ENCODE measurements at places on chromosomes 11 and 22.

GRCh38 chr11:46916286-46917108 lies 1.9 kb downstream of the LRP4 start:
- no peak for DNase-seq

DNA sequence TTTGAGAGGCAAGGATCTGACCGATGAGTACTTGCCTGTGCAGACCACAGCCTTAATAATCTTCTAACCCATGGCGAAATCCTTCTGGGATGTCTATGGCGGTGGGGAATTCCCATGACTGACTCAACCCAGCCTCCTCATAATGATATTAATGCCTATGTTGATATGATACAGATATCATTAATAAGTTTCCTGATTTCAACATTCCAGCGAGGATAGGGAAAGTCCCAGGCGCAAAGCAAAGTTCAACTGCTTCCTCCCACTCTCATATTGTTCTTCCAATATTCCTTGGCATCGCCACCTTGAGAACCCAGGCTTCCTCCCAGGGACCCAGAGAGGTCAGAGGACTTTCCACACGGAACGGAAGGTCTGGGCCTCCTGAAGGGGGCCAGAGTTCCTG lies 110.3 kb upstream of the TMEM45B start:
- DNase-seq = no peak

- no peak for DNase-seq
These were observed 968.1 kb downstream of the LRRC4C start for GRCh38 chr11:40491341-40491740.

GRCh38 chr11:60334005-60334620 lies 7.1 kb downstream of the MS4A6E start:
- DNase-seq = no peak

- DNase-seq = no peak
These were observed 8.6 kb upstream of the APOBEC3B start for GRCh38 chr22:38973289-38974169.

- no peak for DNase-seq
These were observed 28.4 kb upstream of the ACER3 start for GRCh38 chr11:76832361-76832760.

DNA sequence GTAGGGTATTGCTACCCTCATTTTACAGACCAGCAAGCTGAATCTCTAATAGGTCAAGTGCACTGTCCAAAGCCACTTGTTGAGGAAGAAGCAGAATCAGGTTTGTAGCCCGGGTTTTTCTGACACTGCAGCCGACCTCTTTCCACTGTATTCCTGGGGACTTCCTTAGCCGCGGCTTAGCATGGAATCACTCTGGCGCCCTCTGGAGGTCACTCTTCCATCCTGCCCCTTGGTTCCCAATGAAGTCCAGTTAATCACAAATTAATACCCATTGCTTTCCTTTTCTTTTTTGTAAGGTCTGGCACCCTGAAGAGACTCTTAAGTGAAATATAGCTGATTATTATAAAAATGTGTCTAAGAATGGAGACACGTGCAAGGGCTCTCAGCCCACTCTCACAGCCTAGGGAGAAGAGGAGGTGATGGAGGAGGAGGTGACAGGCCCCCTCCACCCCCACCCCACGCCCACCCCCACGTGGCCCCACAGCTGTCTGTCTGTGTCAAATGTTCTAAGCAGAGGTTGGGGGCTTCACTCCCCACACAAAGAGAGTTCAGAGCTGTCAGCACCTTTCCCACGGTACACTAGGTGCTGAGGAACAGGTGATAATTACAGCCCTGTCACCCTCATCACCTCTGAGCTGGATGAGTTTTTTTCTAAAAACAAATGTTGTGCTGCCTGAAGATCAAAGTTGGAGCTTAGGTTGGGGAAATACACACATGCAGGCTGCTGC lies 57.7 kb upstream of the DRD2 start:
- DNase-seq = peak; percentile 20

DNA sequence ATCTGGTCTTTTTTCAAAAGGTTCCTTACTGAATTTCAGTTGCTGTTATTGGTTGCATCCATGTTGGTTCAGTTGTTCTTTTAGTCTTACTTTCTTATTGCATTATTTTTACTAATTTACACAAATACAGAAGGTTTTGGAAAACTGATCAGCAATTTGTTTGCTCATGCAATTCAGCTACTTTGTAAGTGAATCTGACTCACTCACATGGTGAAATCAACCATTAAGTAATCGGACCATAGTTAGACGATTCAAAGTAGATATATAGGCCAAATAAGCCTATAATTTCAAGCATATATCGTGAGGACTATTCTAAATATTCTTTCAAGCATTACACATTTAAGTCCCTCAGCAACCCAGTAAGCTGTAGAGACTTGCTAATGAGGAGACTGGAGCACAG lies 41.7 kb downstream of the CCDC83 start:
- DNase-seq = no peak

DNA sequence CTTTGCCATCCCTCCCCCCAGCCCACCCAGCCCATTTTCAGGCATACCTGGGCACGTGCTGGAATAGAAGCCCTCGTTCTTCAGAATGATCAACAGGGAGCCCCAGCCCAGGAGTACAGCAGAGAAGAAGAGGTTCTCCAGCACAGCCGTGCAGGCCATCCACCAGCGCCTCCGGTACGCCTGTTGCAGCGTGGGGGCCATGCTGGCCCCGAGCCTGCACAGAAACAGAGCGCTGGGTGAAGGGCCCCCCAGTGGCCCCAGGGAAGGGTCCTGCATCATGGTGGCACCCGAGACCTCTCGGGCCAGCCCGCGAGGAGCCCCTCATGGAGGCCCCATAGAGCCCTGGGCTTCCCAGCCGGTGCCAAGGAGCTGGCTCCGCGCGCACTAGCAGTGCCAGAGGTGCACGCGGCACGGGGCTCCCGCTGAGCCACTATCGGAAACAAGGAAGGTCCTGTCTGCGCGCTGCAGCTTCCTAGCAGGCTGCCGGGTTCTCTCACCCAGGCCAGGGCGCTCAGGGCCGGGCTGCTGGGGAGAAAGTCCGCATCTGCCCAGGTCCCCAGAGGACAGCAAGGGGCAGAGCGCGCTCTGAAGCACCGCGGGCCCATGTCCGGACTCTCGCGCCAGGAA lies 1.5 kb downstream of the SLC43A1 start:
- no peak for DNase-seq

GRCh38 chr11:82810326-82810725 lies 76.7 kb upstream of the FAM181B start:
- no peak for DNase-seq

DNA sequence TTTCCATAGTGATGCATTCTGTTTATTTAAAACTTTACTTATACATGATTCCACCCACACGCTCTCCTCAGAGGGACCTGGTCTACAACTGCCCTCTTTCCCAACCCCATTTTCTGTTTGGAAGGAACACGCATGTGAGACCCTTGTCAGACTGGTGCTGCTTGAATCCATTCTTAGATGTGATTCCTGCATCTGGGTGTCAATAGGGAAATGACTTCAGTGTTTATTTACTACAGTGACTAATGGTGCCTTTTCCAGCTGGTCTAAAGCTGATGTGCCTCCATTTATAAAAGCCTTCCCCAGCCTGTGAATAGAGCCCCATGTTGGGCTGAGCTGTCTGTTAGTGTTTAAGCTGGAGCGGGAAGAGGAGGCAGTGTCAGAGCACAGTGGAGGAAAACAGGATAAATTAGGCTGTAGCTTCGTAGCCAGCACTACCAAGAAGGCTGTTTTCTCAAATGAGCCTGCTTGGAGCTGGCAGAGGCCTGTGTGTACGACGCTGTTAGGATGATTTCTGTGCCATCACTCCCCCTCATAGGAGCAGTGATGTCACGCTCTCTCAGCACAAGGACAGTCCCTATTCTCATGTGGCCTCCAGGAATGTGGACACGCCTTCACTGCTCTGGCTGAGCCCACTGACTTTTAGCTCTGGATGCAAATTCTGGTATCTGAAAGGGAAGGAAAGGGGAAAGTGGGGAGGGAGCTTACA lies 18.9 kb upstream of the C11orf96 start:
- DNase-seq = no peak

DNA sequence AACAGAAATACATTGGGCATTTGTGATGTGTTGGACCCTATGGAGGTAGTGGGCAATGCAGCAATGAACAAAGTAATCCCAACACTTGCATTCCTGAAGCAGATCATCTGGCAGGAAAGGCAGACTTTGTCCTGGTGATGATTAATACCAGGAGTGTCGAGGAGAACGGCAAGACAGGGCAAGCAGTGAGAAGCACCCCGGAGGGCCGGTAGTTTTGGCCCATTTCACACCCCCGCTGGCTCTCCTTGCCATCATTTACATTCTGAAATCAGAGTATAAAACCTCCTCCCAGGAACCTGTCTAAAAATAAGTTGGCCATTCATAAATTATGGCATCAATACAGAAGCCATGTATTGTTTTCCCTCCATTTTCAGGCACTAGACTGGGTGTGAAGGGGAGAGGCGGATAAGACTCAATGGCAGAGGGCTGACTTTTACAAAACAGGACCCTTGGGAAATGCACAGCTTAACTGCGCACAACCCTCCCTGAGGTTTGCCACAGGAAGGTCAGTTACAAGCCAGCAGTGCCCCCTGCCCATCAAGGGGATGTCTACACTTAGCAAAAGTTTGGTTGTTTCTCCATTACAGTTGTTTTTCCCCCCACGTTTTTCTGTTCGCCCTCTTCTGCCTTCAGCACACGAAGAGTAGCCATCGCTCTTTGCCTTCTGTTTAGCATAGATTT lies 55.6 kb downstream of the OPCML start:
- no peak for DNase-seq

DNA sequence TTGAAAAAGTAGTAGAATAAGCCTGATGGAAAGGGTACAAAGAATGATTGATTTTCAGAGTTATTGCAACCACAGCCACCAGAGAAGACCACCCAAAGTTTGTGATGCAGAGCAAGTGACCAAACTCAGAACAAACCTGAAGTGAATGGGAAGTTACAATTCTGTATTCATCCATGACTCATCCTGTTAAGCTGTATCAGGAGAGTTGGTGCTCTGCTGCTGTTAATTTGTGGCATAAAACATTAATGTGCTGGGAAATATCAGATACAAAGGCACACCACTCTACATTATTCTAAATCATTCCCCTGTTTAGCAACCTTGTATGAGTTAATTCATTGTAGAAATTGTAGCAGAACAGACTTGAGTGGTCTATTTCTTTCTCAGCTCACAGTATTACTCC lies 19.6 kb upstream of the PDGFD start:
- no peak for DNase-seq

DNA sequence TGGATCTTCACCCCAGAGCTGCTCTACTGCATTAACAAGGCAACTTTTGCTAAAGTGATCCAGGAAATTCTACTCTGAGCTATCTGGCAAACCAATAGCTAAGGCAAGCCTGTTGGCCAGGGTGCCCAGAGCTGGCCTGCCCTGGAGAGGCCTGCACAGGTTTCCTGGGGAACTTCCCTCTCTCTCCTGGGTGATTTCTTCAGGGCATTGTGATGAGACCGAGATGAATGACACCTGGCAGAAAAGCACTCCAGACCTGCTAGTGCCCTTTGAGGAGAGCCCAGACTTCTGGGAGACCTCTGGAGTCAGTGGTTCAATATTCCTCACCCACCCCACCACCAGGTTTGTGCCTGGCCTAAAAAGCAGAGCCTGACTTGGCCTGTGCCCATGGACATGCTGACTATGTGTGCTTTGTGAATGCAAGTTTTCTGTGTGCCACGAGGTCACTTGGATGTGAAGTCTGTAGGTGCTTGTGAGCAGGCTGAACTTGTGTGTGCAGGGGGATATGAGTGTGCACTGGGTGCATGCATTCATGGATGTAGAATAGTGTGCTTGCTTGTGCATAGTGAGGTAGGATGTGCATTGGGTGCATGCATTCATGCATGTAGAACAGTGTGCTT lies 4.4 kb upstream of the APLNR start:
- no peak for DNase-seq
